ENCODE measurements at places on chromosomes 7 and 10. TPM values are rescaled to one million over a fixed set of nuclear protein-coding genes. Genes with fewer than 3 reads are reported as not detected.

DNA sequence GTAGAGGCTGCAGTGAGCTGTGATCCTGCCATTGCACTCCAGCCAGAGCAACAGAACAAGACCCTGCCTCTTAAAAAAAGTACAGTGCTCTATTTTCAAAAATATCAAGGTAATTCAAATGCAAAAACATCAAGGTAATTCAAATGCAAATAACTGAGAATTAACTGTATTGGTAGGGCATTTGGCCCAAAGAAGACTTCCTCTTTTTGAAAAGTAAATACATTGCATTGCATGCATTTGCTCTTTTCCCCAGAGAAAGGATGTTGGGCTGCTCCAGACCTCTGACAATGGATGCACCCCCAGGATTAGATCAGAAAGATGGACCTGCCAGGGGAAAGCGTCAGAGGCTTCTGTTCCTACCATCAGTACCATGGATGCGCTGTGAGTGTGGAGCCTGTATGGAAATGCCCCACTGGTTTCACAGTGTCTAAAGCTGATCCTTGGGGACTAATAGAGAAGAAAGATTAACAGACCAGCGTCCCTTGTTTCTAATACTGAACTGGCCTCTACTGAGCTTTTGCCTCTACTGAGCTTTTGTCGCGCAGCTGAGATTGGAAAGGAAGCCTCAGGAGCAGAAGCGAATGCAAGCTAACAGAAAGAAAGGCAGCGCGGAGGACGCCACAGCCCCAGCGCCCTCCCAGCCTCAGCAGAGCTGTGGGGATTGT lies 93.5 kb upstream of the LYZL2 start:
- H3K36me3 ChIP-seq, result no peaks in the 10 kb centered on the region
- H3K4me3 ChIP-seq, result no peak overlapping the region
- no peaks in the 10 kb centered on the region for H3K4me1 ChIP-seq
- no peak for DNase-seq
- no peaks in the 10 kb centered on the region for H3K27me3 ChIP-seq
- H3K27ac ChIP-seq, result no peak overlapping the region

DNA sequence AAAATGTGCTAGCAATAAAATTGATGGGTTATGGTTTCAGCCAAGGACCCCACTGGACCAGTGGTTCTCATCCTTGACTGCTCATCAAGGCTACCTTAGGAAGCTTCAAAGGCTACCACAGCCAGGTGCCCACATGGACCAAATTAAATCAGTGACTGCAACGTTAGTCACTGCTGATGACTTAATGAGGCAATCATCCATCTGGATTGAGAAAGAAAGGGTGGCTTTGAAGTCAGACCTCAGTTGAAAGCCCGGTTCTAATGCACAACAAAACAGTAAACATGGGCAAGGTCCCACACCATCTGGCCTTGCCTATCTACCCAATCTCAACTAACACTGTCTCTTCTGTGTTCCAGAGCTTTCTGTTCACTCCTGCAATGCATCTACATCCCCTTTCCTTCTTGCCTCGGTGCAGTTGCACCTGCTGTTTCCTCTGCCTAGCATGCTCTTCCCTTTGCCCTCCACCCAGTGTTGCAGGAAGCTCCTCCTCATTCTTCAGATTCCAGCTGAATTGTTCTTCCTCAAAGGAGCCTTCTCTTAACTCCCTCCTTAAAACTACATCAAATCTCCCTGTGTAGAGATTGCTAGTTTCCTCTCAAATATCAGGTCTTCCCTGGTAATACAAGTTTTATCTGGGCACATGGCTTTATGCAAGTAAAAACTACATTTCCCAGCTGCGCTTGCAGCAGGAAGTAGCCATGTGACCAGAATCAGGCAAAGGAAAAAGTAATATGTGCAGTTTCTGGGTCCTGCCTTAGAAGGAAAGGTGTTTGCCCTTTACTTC lies 10.3 kb upstream of the KCNK18 start:
- no peaks in the 10 kb centered on the region for H3K27me3 ChIP-seq
- H3K27ac ChIP-seq, result no peak overlapping the region
- H3K36me3 ChIP-seq, result no peaks in the 10 kb centered on the region
- no peak overlapping the region for H3K4me3 ChIP-seq

DNA sequence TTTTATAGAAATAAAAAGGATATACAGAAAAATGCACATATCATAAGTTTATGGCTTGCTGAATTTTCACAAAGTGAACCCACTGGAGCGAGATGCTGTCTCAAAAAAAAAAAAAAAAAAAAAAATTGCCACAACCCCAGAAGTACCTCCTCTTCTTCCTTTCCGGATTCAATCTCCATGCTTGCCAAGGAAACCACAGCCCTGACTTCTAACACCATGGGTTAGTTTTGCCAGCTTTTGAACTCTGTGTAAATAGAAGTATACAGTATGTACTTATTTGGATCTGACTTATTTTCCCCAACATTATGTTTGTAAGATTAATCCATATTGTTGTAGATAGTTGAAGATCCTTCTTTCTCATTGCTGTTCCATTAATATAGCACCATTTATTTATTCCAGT lies 40.0 kb downstream of the FANK1 start:
- H3K4me3 ChIP-seq, result no peak overlapping the region
- H3K4me1 ChIP-seq, result no peaks in the 10 kb centered on the region
- no peak for DNase-seq
- H3K36me3 ChIP-seq, result no peaks in the 10 kb centered on the region

DNA sequence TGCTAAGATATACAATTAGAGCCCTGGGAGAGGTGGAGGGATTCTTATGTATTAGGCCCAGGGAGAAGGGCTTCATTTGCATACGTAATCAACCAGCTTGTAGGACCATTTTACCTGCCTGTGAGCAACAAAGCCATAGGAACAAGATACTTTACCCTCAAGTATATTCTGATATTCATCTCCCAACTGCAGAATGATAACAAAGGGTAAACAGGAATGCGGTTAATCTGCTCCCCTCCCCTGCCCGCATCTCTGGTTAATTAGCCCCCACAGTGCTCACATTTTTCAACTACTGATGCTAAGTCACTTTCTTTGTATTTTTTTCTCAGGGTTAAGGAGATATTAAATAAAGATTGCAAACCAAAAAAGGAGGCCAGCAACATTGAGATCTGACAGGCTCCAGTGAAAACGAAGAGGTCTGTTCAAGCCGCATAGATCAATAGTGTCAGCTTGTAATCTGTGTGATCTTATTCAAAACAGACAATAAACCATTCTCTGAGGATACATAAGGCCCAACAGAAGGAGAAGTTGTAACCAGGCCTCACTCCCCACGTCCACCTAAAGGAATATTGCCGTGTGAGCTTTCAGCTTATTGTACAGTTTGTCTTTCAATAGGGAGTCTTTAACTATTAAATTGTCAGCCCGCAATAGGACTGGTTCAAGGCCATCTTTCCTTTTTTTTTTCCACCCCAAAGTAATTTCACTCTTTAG lies 203.4 kb downstream of the RAPGEF5 start:
- no peaks in the 10 kb centered on the region for H3K36me3 ChIP-seq
- H3K4me1 ChIP-seq, result no peaks in the 10 kb centered on the region
- H3K27ac ChIP-seq, result no peak overlapping the region
- H3K4me3 ChIP-seq, result no peak overlapping the region

- no peaks in the 10 kb centered on the region for H3K27me3 ChIP-seq
- DNase-seq, result no peak
- H3K4me3 ChIP-seq, result no peak overlapping the region
- H3K36me3 ChIP-seq, result no peaks in the 10 kb centered on the region
These were observed 23.6 kb upstream of the ANKRD2 start for GRCh38 chr10:97548828-97549455.

DNA sequence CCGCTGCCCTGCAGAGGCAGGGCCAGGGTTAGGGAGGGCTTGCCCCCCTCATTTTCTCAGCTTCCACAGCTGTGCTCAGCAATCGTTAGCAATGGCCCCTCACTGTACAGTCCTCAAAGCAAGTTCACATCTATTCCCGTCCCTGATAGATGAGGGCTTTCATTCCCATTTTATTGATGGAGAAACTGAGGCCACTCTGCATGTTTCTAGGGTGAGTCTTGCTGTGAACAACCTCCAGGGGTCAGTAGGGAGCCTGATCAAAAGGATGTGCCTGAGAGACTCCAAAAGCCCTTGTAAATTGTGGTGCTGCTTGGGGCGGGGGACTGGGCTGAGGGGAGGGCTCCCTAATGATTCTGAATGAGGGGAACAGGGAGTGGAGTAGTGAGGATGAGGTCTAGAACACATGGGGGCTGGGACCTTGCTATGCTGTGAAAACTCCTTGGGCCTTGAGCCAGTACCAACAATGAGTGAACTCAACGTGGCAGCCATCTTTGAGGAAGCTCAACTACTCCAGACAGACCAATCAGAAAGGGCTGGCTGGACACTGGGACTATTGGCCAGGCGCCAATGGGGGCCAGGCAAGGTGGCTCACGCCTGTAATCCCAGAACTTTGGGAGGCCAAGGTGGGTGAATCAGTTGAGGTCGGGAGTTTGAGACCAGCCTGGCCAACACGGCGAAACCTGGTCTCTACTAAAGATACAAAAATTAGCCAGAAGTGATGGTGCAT lies 6.7 kb upstream of the GRIFIN start:
- no peaks in the 10 kb centered on the region for H3K36me3 ChIP-seq
- H3K4me1 ChIP-seq, result peaks cover 17% of the 10 kb centered on the region
- no peak overlapping the region for H3K4me3 ChIP-seq
- no peak for DNase-seq
- H3K27ac ChIP-seq, result no peak overlapping the region

DNA sequence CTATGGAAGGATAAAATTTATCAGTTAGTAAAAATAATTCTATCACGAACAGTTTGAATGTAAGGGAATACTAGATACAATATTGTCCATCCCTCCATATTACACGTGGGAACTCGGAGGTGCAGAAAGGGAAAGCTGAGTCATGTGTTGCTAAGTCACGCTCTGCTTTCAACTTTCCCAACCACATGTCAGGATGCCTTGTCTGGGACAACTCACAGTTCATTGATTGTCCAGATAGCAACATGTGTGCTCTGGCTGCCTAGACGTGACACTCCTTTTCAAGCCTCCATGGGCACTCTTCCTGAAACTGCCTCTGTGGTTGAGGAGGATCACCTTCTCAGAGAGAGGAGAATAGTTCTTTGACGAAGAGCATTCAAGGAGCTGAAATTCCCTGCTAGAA lies 808.1 kb downstream of the GRID1 start:
- H3K27me3 ChIP-seq, result no peaks in the 10 kb centered on the region
- no peak for DNase-seq
- H3K36me3 ChIP-seq, result no peaks in the 10 kb centered on the region
- no peak overlapping the region for H3K27ac ChIP-seq
- no peaks in the 10 kb centered on the region for H3K4me1 ChIP-seq

Gene NKX2-3
- not detected for total RNA-seq

Gene PDK4
- 5,827 TPM for total RNA-seq

Gene LIPN
- total RNA-seq, result not detected

Measured in gastrocnemius medialis (tissue), 4 donors.